Breast epithelium (tissue), 4 donors: ENCODE measurements at places on chromosomes 5 and 9. TPM values are rescaled to one million over a fixed set of nuclear protein-coding genes. Genes with fewer than 3 reads are reported as not detected.

DNA sequence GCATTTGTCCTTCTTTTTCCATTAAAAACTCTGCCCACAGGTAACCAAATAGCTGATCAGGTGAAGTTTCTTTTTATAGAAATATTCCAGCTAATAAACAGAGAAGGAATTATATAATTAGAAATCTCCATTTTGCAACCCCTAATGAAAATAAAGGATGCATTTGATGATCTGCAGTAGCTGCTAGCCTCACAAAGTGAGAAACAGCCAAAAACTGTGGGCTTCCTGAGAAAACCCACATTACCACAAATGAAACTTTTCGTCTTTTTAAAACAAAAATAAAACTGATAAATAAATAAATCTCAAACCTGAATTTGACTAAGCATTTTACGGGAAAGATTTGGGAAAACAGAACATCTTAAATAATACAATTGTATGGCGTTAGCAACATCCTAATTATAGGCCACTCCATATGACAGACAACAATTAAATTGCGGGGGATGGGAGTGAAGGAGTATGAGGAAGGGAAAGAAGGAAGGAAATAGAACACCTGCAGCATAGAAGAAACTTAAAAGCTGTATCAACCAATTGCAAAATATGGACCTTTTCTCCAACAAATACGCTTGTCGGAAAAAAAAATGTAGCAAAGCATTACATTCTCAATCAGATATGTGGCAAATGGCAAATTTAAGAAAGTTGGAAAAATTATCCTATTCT is 283.0 kb upstream of the ITGA1 start:
- no peak overlapping the region for H3K4me3 ChIP-seq
- H3K27me3 ChIP-seq = no peaks in the 10 kb centered on the region
- no peak for DNase-seq
- H3K27ac ChIP-seq = no peak overlapping the region

GRCh38 chr5:35799753-35800152 is 56.9 kb upstream of the IL7R start:
- DNase-seq = no peak
- H3K27me3 ChIP-seq = no peaks in the 10 kb centered on the region
- no peak overlapping the region for H3K27ac ChIP-seq
- no peak overlapping the region for H3K4me3 ChIP-seq
- H3K4me1 ChIP-seq = peaks cover 3% of the 10 kb centered on the region

DNA sequence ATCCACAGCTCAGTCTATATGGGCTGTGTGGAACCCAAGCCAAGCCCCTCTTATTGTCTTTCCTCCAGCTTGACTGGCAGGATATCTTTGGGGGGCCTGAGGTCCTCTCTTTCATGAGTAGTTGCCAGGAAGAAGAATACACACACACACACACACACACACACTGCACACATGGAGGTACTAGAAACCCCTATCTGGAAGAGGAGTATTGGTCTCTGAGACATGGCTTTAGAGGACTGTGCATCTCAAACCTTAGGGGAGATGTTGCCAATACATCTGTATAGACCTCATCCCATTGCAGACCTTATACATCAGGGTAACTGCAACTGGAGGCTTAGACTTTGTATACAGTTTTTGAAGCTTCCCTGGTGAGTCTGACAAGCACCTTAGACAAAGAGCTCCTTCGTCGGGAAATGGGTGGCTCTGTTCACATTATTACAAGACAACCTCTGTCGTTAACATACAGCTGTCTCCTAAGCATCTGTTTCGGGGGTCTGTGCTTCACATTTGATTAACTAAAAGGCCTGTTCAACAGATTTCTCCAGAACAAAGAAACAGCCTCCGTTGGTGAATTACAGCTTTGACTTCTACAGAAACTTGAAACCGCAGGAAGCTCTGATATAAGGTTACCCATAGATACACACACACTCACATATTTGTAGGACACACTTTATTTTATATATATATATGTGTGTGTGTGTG is 5.5 kb upstream of the ENTREP1 start:
- DNase-seq = no peak
- no peaks in the 10 kb centered on the region for H3K4me1 ChIP-seq
- H3K36me3 ChIP-seq = no peaks in the 10 kb centered on the region
- H3K4me3 ChIP-seq = no peak overlapping the region

GRCh38 chr9:121281614-121282276 is 13.8 kb downstream of the GSN start:
- peaks cover 60% of the 10 kb centered on the region for H3K4me1 ChIP-seq
- DNase-seq = peak; percentile 98
- H3K27me3 ChIP-seq = no peaks in the 10 kb centered on the region
- no peaks in the 10 kb centered on the region for H3K36me3 ChIP-seq

GRCh38 chr9:37229882-37230482 is 109.6 kb downstream of the ZCCHC7 start:
- no peaks in the 10 kb centered on the region for H3K36me3 ChIP-seq
- no peak for DNase-seq
- H3K27ac ChIP-seq = no peak overlapping the region
- no peak overlapping the region for H3K4me3 ChIP-seq
- H3K27me3 ChIP-seq = no peaks in the 10 kb centered on the region

DNA sequence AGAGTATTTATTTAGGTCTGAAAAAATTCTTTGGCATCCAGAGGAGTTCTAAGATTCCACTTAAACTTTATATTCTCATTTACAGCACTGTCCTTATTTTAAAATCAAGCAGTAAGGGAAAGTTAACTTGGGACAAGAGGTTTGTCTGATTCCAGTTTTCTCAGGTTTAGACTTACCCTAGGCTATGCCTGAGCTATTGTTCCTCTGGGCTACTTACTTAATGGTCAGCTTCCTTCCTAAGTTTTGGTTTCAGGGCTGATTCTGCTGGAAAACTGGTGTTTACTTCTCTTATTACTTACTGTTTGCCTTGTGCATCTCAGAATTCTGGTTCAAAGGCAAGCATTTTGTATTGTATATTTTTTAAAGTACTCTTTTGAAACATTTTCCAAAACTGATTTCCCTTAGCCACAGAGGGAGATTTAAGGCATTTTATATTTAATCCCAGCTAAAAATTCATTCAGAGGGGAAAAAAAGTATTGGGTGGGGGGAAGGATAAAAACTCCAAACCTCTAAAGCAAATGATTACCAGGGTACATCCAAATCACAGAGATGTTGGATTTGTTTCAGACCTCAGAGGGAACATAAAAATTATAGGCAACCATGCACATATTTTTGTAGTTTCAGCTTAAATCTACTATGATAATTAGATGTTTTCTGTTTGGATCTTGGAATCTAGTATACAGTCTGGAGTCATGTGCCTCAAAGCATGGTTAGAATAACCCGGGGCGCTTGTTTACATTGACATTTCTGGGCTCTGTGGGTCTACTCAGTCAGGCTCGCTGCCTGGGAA is 290.0 kb downstream of the ARHGAP26 start:
- no peak overlapping the region for H3K27ac ChIP-seq
- no peak for DNase-seq
- H3K4me3 ChIP-seq = no peak overlapping the region
- H3K36me3 ChIP-seq = no peaks in the 10 kb centered on the region
- no peaks in the 10 kb centered on the region for H3K27me3 ChIP-seq

- H3K4me3 ChIP-seq = no peak overlapping the region
- DNase-seq = no peak
- no peaks in the 10 kb centered on the region for H3K4me1 ChIP-seq
- H3K27ac ChIP-seq = no peak overlapping the region
- no peaks in the 10 kb centered on the region for H3K36me3 ChIP-seq
Measured at GRCh38 chr9:3692606-3693005, 166.8 kb upstream of the RFX3 start.

The NR5A1 gene
- not detected for total RNA-seq

DNA sequence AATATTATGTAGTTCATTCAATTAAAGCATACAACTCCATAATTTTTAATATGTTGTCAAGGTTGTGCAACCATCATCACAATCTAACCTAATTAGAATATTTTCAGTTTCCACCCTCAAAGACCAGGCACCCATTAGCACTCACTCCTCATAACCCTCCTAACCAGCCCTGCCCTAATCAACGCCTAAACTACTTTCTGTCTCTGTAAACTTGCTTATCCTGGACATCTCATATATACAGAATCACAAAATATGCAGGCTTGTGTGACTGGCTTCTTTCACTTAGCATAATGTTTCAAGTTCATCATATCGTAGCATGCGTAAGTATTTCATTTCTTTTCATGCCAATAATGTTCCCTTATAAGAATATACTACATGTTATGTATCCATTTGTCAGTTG is 134.8 kb upstream of the NFIL3 start:
- no peaks in the 10 kb centered on the region for H3K27me3 ChIP-seq
- DNase-seq = no peak
- no peaks in the 10 kb centered on the region for H3K36me3 ChIP-seq
- H3K4me1 ChIP-seq = no peaks in the 10 kb centered on the region
